Pulmonary artery endothelial cell (primary cell): ENCODE measurements at places on chromosomes 3 and 15. TPM values are rescaled to one million over a fixed set of nuclear protein-coding genes. Genes with fewer than 3 reads are reported as not detected.

The CHRNA7 gene
- 2.8 and 4.0 TPM in 2 replicates for total RNA-seq

The ACKR2 gene
- total RNA-seq: not detected in 2 replicates

The A4GNT gene
- total RNA-seq: not detected in 2 replicates

The SUSD5 gene
- total RNA-seq: 0.59 and 3.8 TPM in 2 replicates

The SLC27A2 gene
- 0.11 TPM in 1 of 2 replicates, not detected in the other for total RNA-seq

The SLC28A2 gene
- not detected in 2 replicates for total RNA-seq

The PRRT3 gene
- total RNA-seq: 0.88 and 1.1 TPM in 2 replicates

The GRAMD1C gene
- 19.0 and 20.2 TPM in 2 replicates for total RNA-seq

The ACTC1 gene
- total RNA-seq: not detected in 2 replicates

The ATP8B4 gene
- not detected in 2 replicates for total RNA-seq

The VGLL3 gene
- 0.13 and 5.0 TPM in 2 replicates for total RNA-seq

The DUSP7 gene
- total RNA-seq: 10.7 and 14.4 TPM in 2 replicates

The CHRNA5 gene
- 6.2 and 8.8 TPM in 2 replicates for total RNA-seq

The GUCA1C gene
- total RNA-seq: not detected in 2 replicates

The LIPH gene
- 0.04 and 0.07 TPM in 2 replicates for total RNA-seq

The CSNK1G1 gene
- total RNA-seq: 21.2 and 35.3 TPM in 2 replicates

The THSD4 gene
- 19.0 and 35.2 TPM in 2 replicates for total RNA-seq

The VIPR1 gene
- total RNA-seq: 1.9 and 4.5 TPM in 2 replicates

The SLC24A5 gene
- total RNA-seq: not detected in 2 replicates

The STRIT1 gene
- total RNA-seq: not detected in 2 replicates

The SPESP1 gene
- total RNA-seq: 3.3 and 4.0 TPM in 2 replicates

The IL17RE gene
- 0.07 and 0.14 TPM in 2 replicates for total RNA-seq

The HES1 gene
- total RNA-seq: 18.9 and 23.8 TPM in 2 replicates

The P2RY12 gene
- not detected in 2 replicates for total RNA-seq

The WDR49 gene
- 0.07 and 0.20 TPM in 2 replicates for total RNA-seq

The SYNM gene
- 5.9 and 10.2 TPM in 2 replicates for total RNA-seq

The SNRPA1 gene
- 24.7 and 37.8 TPM in 2 replicates for total RNA-seq

The PTH1R gene
- total RNA-seq: 0.35 and 0.40 TPM in 2 replicates

The SCAANT1 gene
- total RNA-seq: not detected in 2 replicates

The C3orf62 gene
- 1.2 and 1.4 TPM in 2 replicates for total RNA-seq

The GRK7 gene
- total RNA-seq: not detected in 2 replicates

The ZBED2 gene
- not detected in 2 replicates for total RNA-seq

The TGM5 gene
- not detected in 2 replicates for total RNA-seq

The AHSG gene
- total RNA-seq: not detected in 2 replicates

The MCF2L2 gene
- 0.53 and 1.2 TPM in 2 replicates for total RNA-seq

The ITGB5 gene
- total RNA-seq: 161 and 184 TPM in 2 replicates

The BNC1 gene
- 14.2 and 25.0 TPM in 2 replicates for total RNA-seq

The CACNA2D3 gene
- total RNA-seq: not detected in 2 replicates

The TMED3 gene
- total RNA-seq: 134 and 221 TPM in 2 replicates

The CAPN3 gene
- total RNA-seq: 0.21 and 0.26 TPM in 2 replicates

The ILDR1 gene
- total RNA-seq: not detected in 2 replicates

The FOXB1 gene
- total RNA-seq: not detected in 2 replicates

The GOLGA8Q gene
- total RNA-seq: 0.32 and 0.59 TPM in 2 replicates
